Kidney glomerular epithelial cell (primary cell): ENCODE measurements at places on chromosomes 7 and 10.
A peak's percentile ranks its signal among the peaks of the same experiment; 100 is the strongest.

DNA sequence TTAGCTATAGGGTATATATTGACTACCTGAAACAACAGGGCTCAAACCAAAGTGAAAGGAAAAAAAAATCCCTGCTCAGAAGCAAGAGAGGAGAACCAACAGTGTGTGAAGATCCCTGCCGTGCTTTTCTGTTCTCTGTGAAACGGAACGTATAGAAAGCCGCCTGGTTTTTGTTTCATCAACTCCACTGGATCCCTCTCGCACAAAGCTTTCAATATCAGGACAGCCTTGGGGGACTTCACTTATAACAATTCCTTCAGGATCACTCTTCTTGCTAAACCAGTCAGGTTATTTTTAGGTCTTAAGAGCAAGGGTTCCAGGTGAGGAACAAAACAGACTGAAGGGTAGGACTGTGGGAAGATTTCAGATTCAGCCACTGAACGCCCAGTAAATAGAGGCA, 151.1 kb upstream of the CACNA2D1 start:
- no peak for DNase-seq

DNA sequence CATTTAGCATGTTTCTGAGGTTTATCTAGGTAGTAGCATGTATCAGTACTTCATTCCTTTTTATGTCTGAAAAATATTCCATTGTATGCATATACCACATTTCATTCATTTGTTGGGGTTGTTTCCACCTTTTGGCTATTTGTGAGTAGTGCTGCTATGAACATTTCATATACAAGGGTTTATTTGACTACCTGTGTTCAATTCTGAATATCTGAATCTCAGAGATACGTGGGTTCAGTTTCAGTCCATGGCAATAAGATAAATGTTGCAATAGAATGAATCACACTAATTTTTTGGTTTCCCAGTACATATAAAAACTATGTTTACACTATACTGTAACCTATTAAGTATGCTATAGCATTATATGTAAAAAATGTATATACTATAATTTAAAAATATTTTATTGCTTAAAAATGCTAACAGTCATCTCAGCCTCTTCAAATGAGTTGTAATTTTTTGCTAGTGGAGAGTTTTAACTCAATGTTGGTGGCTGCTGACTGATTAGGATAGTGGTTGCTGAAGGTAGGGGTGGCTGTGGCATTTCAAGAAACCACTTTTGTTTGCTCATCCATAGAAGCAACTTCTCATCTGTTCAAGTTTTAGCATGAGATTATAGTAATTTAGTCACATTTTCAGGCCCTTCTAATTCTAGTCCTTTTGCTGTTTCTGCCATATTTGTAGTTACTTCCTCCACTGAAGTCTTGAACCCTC, 13.9 kb downstream of the PLEKHA1 start:
- DNase-seq = no peak

DNA sequence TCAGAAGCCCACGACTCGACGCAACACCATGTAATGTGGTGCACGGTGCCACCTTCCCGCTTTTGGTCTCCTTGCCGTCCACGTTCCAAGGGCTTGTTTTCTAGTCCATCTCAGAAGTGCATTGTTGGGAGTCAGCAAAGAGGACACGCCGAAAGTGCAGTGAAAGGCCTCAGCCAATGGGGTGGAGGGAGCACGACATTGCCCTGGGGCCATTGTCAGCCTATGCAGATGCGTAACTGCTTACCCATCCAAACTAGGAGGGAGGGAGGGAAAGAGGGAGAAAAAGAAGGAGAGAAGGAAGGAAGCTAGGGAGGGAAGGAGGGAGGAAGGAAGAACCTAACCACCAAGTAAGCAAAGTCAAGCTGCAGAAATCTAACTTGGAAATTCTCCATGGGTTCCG, 202.4 kb downstream of the CCDC3 start:
- no peak for DNase-seq

DNA sequence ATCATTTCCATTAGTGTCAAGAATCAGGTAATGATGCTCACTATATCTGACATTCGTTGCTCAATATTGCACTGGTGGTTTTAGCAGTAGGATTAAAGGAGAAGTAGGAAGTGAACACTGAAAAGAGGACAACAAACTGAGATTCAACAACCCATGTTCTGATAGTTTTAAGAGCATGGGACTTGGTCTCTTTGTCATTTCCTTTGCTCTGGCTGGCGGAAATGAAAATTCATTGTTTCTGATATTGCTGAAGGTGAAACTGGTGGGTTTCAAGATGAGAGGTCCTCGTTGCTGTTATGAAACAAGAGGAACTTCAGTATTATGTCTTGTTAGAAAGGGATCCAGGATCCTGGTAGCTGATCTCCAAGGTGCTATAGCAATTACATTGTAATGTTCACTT, 129.0 kb downstream of the DNAH11 start:
- DNase-seq = no peak

DNA sequence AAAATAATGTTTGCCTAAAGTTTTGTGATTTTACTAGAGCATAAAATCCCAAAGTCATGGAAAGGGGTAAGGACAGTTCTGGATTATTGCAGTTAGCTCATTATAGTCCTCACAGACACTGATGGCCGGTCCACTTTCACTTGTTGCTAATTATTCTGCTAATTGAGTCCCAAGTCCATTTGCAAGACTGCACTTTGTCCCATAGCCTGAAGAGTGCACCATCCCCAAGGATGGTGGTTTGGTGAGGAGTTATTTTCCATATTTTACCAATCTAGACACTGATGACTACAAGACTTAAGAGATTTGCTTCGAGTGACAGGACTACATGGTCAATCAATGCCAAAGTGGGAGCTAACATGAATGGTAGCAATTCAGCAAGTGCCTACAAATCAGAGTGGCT, 181.8 kb upstream of the CACNA2D1 start:
- DNase-seq = no peak

DNA sequence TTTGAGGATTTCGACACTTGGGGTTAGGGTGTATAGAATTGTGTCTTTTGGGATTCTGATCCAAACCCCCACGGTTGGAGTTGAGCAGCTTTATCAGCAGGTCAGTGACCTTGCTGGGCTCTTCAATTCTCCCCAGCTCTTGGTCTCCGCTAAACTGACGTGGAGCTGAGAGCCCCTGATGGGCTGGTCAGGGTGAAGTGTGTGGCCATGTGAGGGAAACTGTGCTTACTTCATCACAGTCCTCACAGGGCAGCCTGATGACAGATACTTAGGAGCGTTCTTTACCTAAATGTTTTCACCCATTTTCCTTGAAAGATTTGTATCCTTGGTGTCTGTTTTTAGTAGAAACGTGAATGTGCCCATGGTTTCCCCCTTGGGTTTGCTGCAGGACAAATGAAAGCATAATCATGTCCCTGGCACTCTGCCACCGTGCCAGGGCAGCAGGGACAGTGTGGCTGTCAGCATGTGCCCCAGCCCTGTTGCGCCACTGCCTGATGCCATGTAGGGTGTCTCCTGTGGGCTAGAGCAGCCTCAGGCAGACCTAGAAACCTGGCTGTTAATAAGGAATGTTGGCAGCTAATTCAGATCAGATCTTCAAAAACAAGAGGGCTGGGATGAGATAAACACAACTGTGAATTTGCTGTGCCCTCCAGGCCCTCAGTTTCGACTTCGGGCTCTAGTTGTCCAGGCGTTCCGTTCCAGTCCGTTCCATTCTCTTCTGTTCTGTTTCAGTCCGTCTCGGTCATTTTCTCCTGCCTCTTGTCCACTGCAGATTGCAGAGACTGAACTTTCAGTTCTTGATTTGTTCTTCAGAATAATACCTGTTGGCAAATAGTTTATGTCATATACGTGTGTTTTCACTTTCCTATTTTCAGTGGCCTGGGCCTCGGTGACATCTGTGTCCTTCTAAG, 96.8 kb downstream of the TRRAP start:
- no peak for DNase-seq

- peak; percentile 72 for DNase-seq
Measured at GRCh38 chr10:85105614-85106255, 777.3 kb downstream of the CCSER2 start.

DNA sequence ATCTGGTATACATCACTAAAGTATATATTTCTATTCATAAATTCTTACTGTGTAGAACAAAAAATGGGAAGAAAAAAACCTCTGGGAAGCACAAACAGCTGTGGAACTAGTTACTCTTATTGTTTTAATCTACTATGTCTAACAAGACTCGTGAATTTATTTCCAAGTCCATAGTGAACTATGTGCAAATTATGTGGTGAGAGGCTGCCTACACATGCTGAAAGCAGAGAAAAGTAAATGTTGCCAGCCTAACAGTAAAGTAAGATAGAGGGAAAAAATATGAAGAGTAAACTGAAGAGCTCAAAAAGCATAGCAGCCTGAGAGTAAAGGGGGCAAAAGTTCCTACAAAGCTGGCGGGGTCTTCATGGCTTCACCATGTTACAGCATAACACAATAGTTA, 3.0 kb downstream of the GDI2 start:
- DNase-seq = no peak

DNA sequence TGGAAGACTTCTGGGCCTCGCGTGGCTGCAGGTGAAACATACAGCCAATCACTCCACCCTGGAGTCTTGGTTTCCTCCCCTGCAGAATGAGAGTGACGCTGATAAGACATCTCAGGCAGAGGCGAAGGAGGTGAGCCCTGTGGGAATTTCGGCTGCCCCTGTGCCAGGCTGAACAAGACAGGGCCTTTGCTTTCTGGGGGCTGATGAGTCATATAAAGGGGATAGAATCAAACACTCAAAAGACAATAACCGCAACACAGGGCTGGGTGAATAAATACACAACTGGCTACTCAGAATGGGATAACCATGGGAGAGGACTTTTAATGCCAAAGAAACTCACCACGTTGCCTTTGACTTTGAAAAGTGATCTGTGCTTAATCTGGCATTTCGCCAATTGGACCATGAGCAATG, 143.8 kb downstream of the KCNMA1 start:
- DNase-seq = no peak

- DNase-seq = no peak
Measured at GRCh38 chr7:29652556-29652955, 88.9 kb downstream of the PRR15 start.

- DNase-seq = no peak
Measured at GRCh38 chr7:25989140-25989705, 162.8 kb upstream of the NFE2L3 start.

- DNase-seq = peak; percentile 28
Measured at GRCh38 chr10:89861584-89862301, 160.4 kb downstream of the KIF20B start.

GRCh38 chr10:97363071-97363470, 28.5 kb upstream of the FRAT2 start:
- no peak for DNase-seq

- no peak for DNase-seq
Measured at GRCh38 chr10:35232527-35232926, 103.8 kb upstream of the CCNY start.

GRCh38 chr7:139317939-139318505, 23.1 kb upstream of the FMC1 start:
- DNase-seq = no peak

DNA sequence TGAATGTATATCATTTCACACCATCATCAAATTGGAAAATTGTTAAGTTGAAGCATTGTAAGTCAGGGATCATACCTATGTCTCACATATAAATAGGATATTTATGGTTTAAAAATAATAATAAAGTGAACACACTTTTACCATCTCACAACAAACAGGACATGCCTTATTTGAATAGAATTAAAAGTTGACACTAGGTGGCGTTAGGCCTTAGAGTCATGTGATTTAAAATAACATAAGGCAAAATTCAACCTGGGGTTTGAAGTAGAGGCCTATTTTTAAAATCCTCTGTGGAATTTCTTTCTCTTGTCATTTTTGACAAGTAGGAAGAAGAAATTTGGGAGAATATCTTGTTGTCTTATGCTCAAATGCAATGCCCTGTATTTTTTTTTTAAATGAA, 184.7 kb upstream of the PCDH15 start:
- no peak for DNase-seq

DNA sequence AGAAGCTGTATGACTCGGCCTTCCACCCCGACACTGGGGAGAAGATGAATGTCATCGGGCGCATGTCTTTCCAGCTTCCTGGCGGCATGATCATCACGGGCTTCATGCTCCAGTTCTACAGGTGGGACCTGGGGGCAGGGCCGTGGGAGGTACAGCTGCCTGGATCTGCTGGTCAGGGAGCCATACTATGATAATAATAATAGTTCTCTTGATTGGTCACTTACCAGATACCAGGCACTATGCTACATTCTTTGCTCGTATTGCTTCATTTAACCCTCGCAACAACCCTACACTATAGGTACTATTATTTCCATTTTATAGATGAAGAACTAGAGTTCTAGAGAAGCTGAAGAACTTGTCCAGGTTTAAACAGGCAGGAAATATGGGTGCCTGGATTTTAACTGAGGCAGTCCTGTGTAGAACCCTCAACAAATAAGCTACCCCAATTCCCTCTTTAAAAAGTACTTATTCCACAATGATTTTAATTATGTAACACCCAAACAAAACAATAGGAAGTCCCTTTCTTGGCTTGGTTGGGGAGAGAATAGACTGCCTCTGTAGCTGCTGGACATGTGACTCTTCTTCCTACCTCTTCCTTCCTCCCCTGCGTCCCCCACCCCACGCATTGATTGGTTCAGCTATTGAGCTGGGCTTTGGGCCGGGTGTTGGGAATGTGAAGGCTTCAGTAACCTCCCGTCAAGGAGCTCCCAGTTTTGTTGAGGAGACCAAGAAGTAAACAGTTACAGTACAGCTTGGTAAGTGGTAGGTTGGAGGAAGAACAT, 12.8 kb downstream of the SFXN2 start:
- no peak for DNase-seq

- DNase-seq = no peak
Measured at GRCh38 chr10:42753507-42754154, 29.0 kb upstream of the BMS1 start.

DNA sequence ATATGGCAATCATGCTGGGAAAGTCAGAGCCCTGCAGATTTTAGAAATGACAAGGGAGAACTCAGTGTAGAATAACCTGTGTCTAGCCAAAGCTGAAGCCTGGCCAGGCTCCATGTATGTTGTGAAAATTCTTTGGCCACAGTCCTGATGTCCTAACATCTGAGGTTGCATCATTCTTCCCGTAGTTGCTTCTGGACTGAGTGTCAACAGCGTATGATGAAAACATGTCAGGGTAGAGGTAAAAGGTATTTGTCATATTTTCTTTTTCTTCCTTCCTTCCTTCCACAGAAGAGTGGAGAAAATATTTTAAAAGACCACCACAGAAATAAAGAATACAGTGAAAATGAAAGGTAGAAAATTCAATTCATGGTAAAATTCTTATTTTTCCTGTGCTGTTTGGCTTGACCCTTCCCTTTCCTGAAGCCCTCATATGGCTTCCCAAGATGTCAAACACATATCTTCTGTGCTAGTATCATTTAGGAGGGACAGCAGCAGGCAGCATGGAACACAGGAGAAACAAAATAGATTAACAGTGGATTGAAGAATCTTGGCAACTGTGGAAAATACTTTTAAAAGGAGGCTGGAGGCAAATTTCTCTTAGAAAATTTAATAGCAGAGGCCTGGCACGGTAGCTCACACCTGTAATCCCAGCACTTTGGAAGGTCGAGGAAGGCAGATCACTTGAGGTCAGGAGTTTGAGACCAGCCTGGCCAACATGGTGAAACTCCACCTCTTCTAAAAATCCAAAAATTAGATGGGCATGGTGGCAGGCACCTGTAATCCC, 18.9 kb upstream of the NRBF2 start:
- no peak for DNase-seq
